NCI-H82 (cell line): ENCODE measurements at places on chromosomes 16 and 17.
A peak's percentile ranks its signal among the peaks of the same experiment; 100 is the strongest.

DNA sequence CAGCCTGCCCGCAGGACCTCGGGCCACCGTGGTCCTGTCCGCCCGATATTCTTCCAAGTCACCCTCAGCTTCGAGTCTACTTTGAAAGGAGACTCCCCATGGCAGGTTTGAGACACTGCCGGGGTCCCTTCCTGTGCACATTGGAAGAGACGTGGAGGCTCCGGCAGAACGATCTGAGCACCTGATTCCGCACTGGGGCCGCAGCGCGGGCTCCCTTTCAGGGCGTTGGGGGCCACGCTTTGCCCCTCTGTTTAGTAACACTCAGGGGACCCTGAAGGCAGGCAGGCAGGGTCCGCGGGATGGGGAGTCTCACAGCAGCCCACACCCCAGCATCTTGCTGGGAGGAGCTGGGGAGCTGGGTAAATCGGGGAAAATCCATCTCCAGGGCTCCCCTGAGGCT lies 30.6 kb downstream of the SOX8 start:
- no peak for DNase-seq

- no peak for DNase-seq
These were observed 32.6 kb upstream of the ZNF469 start for GRCh38 chr16:88349903-88350900.

DNA sequence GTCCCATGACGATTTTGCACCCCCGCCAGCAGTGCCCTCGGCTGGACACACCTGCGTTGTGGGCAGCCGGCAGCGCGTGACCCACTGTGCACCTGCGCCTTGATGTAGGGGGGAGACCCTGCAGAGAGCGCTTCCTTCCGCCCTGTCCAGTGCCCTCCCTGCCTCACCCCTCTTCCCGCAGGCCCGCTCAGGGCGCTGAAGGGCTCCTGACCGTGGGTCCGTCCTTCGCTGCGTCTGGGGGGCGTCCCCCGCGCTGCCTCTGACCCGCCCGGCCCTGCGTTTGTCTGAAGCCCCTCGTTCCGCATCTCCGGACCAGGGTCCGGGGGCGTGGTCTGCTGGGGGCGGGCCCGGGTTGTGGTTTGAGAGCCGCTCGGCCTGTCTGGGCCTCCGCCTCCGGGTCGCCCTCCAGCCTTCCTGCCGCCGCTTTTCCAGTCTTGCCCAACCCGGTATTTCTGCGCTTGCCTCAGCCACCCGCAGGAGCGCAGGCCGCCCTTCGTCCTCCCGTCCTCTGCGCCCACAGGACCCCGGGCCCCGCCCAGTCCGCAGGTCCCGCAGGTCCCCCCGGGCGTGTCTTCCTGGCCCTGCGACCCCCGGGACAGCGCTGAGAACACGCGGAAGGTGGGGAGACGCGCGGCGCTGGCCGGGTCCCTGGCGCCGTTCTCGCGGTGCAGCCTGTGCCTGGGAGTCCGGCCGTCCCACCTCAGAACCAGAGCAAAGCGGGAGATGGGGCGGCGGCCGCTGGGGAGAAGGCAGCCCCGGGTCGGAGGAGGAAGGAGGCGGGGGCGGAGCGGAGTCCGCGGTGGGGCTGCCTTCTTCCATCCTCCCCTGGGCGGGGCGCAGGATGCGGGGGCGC lies 4.0 kb upstream of the IL17C start:
- DNase-seq: no peak

GRCh38 chr17:17232303-17232621 lies 4.7 kb downstream of the FLCN start:
- DNase-seq: no peak

DNA sequence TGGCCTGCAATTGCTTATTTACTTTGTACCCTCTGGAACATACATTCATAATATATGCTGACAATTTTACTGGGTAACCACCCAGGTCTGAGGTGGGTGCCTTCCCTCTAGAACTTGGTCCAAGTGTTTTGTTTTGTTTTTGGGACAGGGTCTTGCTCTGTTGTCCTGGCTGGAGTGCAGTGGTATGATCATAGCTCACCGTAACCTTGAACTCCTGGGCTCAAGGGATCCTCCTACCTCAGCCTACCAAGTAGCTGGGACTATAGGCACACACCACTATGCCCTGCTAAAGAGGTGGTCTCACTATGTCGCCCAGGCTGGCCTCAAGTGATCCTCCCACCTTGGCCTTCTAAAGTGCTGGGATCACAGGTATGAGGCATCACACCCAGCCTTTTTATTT lies 11.2 kb upstream of the CTCF start:
- no peak for DNase-seq

DNA sequence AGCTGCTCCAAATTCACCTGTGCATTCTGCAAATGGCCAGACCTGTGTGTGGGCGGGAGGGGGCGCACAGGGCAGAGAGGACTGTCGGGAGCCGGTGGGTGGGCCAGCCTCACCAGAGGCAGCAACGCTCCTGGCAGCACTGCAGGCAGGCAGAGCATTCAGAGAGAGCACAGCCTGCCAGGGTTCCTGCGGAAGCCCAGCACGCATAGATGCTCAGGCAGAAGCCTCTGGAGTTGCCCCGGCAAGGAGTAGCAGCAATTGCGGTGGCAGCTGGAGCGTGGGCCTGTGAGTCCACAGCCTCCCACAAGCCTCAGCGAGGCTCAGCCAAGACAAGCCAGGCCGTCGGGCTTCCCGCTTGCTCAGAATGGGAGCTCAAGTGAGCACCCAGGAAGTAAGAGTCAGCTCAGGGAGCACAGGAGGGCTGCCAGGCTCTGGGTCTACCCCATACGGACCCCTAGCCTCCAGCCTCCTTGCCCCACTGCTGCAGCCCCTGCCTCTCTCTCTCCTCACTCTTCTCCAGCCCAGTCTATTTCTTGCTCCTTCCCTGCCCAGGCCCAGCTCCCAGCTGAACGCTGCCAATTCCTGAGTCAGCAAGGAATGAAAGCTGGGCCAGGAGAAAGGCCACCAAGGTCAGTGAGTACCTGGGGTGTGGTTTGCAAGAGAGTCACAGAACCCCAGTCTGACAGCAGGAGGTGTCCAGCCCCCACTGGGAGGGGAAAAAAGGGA lies 9.6 kb downstream of the EMC6 start:
- peak; percentile 52 for DNase-seq

GRCh38 chr17:42282478-42283080 lies 5.7 kb upstream of the STAT5A start:
- no peak for DNase-seq

- no peak for DNase-seq
These were observed 8.8 kb downstream of the SLC9A5 start for GRCh38 chr16:67257486-67258160.

GRCh38 chr16:47779201-47780016 lies 318.3 kb downstream of the PHKB start:
- DNase-seq: no peak
